Breast epithelium (tissue), 4 donors: ENCODE measurements at places on chromosomes 6 and 20. TPM values are rescaled to one million over a fixed set of nuclear protein-coding genes. Genes with fewer than 3 reads are reported as not detected.

PKIB gene
- total RNA-seq = 1.6 TPM

SLC52A3 gene
- total RNA-seq = 7.2 TPM

ZSCAN23 gene
- total RNA-seq = 1.1 TPM

ATP6V1G2 gene
- 0.44 TPM for total RNA-seq

EPHA7 gene
- 0.66 TPM for total RNA-seq

PRRT1 gene
- 0.48 TPM for total RNA-seq

SMLR1 gene
- total RNA-seq = not detected

LY6G6D gene
- total RNA-seq = not detected

SSTR4 gene
- not detected for total RNA-seq

FUT9 gene
- 2.8 TPM for total RNA-seq

FAM162B gene
- 6.9 TPM for total RNA-seq

MDFI gene
- 26.7 TPM for total RNA-seq

BEND6 gene
- total RNA-seq = 0.33 TPM

BMP5 gene
- total RNA-seq = 1.3 TPM

TRIM15 gene
- not detected for total RNA-seq

TNFRSF6B gene
- total RNA-seq = 7.4 TPM
